ENCODE measurements at places on chromosomes 13 and 19. TPM values are rescaled to one million over a fixed set of nuclear protein-coding genes. Genes with fewer than 3 reads are reported as not detected.

DNA sequence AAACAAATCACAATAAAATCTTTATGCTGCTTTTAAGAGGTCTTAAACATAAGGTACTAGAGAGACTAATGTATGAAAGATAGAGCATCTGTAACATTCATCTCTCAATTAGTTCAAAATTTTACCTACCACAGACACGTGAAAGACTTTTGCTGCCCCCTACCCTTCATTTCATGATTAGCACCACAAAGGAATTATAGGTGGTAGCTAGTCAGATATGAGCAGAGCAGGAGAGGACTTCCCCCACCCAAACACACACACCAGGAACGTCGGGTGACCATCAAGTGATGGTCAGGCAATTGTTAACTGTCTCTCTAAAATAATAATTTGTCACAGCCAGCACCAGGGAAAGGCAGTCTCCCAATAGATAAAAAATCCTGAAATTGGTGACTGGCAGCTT is 1531.7 kb upstream of the SPRY2 start:
- peak; percentile 32 for DNase-seq

- no peak for DNase-seq
Measured at GRCh38 chr19:19053508-19054314, 10.1 kb upstream of the SLC25A42 start.

GRCh38 chr13:112184261-112184660 is 117.3 kb downstream of the SOX1 start:
- no peak for DNase-seq

GRCh38 chr19:6271721-6272410 is 7.9 kb downstream of the MLLT1 start:
- DNase-seq = no peak

DNA sequence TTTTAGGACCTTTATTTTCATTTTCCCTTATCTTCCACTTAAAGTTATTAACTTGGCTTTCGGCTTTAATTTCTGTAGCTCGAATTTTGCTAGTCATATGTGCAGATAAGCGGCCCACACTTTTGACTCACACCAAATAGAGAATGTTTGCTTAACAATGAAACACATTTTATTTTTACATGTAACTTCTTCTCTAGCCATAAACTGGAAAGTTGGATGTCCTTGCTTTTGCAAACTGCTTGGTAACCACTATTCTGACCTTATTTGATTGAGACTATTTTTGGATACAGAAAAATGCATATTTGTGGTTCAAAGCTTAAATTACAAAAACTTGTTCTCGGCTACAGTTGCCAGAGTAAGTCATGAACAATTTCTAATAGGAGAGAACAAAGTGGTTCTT is 600.0 kb downstream of the KCTD12 start:
- peak; percentile 39 for DNase-seq

DNA sequence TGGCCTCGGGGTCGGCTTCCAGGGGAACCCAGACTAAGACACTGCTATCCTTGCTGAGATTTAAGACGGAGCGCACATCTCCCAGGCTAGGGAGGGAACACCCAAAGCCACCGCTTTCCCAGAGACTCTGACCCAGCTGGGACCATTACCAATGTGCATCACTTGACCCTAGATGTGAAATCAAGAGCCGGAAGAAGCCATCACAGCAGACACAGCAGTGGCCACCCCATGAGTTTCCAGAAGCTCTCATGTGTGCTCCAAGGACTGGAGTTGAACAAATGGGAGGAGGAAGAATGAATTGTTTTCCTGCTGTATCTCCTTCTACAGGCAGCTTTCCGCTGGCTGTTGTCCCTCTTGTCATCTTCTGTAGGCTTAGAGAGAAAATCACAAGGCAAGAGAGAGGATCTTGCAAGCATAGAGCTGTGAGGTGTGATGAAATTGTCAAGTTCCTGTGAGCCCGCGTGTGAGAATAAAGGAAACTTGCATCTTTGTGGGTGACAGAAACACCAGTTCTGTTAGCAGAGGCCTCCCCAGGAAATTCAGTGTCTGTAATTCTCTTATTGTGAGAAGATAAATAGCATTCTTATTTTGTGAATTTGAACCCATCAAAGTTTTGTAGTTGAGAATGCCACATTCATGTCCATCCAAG is 711.8 kb downstream of the UQCRFS1 start:
- no peak for DNase-seq

GRCh38 chr13:97892717-97893116 is 60.8 kb upstream of the IPO5 start:
- peak; percentile 70 for DNase-seq

DNA sequence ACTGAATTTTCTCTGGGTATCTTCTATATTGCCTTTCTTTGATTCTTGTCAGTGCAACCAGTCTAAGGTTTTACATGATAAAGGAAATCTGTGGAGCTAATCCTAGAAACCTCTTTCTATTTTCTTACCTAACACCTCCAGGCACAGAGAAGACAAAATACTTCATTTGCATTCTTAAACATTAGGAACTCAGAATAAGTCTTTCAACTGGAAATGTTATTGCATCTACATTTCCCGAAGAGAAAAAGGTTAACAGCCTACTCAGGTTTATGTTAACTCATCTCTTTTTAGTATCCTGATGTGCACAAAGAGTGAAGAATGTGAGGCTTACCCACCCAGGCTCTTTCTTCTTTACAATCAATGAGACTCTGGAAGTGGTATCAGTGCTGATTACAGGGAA is 106.7 kb downstream of the PCCA start:
- DNase-seq = no peak

DNA sequence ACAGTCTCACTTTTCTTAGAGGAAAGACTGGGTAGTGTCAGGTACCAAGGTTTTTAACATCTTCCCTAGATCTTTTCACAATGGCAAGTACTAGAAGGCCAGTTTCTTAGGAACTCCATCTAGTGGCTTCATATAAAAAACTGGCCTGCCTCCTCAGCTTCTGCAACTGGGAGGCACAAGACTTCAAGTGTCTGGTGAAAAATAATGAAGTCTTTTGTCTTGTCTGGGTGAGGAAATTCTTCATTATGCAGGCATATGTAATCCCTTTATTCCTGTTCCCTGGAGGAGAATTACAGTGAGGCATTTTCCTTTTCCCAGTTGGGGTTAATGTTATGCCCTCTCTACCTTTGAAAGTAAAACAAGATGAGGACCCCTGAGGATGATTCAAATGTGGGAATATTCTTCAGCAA is 300.5 kb downstream of the NALCN start:
- peak; percentile 3 for DNase-seq

GRCh38 chr13:75217949-75218348 is 264.0 kb downstream of the TBC1D4 start:
- DNase-seq = no peak

- DNase-seq = no peak
Measured at GRCh38 chr13:40787062-40787461, 2.3 kb upstream of the SLC25A15 start.

GRCh38 chr13:25971459-25972145 is 80.2 kb downstream of the SHISA2 start:
- no peak for DNase-seq

- DNase-seq = no peak
Measured at GRCh38 chr13:83508771-83509301, 373.4 kb downstream of the SLITRK1 start.

GRCh38 chr19:13033244-13033643 is 38.0 kb downstream of the NFIX start:
- no peak for DNase-seq

DNA sequence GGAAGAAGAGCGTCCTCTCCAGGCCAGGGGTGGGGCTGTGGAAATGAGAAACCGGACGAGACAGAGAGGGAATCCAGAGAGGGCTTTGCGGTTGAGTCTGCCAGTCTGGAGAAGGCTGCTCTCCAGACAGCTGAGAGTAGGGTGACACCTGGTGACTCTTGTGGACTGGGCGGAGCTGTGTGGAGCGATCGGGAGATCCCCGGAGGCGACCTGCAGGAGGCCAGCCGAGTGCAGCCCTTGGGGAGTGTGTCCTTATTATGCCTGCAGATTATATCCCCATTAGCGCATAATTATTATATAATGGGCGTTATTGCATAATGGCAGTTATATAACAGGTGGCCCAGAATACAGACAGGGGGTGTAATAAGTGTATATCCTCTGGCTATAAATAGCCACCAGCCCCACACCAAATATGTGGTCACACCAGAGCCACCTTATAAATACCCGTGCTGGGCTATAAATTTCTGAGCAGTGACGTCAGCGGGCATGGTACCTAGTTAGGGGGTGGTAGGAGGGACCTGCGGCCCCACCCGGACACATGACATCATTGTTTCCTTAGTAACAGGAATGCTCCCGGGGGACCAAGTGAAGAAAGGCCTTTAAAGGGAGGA is 41.2 kb downstream of the NFIX start:
- peak; percentile 80 for DNase-seq

DNA sequence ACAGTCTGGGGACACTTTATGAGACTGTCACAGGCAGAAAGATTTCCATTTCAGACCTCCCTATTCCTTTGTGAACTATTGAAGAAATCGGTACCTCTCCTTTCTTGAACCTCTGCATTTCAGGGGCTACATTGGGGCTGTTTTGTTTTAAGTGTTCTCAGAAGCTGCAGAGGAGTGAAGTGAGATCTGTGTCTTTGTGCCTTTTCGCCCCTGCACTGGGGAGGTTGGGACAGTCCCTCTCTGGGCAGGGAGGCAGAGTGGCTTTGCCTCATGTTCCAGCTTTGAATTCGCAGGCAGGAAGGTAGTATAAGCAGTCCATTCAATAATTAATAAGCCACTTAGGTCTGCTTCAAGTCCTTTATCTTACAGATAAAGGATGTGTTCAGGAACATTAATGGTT is 9.5 kb upstream of the AMER2 start:
- DNase-seq = no peak

DNA sequence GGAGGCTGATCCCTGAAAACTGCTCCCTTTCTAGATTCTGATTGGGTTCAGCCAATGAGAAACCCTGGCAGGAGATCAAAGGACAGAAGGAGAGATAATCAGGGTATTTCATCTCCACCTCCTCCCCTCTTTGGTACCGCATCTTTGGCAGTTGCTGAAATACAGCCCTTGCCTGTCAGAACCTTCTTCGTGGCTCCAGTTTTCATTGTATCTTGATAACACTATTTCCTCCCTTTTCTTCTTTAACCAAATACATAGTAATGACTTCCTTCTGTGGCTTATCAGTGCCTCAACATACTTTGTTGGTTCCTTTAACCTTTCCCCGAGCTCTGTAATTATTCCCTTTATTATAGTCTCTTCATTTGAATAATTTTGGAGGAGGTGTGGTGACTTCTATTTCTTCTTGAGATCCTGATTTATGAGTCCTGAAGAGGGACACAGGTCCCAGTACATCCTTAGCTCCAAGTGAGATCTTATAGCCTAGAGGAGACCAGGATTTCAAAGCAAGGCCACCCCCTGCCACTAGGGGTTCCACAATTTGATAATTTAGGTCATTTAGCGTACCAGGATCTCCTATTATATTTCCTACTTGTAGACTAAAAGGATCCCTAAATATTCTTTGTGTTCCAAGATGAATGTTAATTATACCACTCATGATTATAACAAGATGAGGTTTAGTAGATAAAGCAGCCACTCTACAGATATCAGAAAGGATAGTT is 98.0 kb downstream of the EDNRB start:
- DNase-seq = no peak

DNA sequence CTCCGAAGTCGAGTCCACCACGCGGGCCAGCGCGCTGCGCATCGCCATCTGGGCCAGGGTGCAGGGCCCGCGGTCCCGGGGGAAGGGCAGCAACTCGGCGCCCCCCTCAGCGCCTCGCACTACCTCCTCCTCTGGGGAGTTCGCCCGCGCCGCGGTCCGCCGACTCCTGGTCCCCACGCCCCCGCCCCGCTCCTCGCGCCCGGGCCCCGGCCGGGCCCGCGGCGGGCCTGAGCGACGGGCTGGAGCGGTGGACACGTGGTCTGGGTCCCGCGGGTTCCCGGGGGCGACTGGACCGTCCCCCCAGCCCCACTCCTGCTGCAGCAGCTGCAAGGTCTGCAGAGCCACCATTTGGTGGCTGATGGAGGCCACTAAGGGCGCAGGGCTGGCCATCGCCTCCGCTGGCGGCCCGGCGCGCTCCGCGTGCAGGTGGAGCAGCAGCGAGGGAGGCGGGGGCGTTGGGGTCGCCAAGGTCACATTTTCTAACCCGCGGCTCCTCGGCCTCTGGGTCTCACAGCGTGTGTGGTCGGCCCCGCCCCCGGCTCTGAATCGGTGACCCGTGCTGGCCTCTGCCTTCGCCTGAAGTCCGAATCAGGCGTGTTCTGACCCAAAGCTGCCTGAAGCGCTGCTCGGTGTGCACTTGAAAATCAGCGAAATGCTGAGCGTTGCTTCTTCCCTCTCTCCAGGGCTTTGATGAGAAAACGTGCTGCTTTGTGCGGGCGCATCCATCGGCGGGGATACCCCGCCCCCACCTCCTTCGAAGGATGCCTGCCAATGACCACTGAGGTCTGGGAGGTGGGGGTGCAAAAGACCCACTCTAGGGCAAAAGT is at the start of gene DLEU7:
Gene DLEU7, minus strand, starts transcription at position 436 of the 827 bp plus-strand sequence. Its CDS starts 46 bp downstream, at position 390.
- DNase-seq = no peak

DNA sequence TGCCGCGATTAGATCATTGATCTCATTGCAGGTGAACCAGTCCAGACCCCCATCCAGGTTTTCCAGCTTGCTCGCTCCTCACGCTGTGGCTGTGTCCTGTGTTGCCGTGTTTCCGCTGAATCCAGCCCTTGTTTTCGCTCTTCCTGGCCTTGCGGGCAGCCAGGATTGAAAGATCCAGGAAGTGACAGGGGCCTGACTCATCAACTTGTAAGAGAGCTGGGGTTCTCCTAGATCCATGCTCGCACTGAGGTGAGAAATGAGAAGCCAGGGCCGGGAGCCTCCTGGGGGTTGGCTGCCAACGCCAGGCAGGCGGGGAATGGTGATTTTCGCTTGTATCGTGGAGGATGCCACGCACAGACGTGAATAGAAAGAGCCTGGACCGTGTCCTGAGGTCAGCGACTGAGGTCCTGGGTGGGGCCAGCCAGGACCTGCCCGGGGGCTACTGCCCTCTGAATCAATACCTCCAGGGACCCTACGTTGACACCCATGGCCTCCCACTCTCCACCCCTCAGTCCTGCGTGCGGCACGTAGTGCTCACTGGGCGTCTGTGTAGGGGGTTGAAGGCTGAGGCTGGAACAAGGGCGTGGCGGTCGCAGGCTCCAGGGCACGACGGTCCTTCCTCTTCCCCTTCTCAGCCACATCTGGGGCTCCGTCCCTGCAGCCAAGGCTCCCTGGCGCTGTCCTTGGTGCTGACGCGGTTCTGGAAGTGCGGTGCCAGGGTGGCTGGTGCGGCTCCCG is 7.3 kb upstream of the PTPRH start:
- DNase-seq = peak; percentile 99

GRCh38 chr13:111895896-111896821 is 170.8 kb upstream of the SOX1 start:
- DNase-seq = no peak

GRCh38 chr19:18117364-18117691 is 19.8 kb downstream of the MAST3 start:
- no peak for DNase-seq

Gene LPAR6
- total RNA-seq = 24.5 TPM

Gene SELENOV
- total RNA-seq = not detected

Gene CD70
- not detected for total RNA-seq

Gene SMAD9
- 2.8 TPM for total RNA-seq

Gene PABPC3
- under 0.01 TPM for total RNA-seq

Gene KIR2DL3
- not detected for total RNA-seq

Gene SHD
- not detected for total RNA-seq

Gene PDE4C
- 0.38 TPM for total RNA-seq

Gene SIAH3
- total RNA-seq = not detected

Gene SHFL
- total RNA-seq = 5.5 TPM

Gene WDR62
- 0.26 TPM for total RNA-seq

Gene ERICH6B
- total RNA-seq = not detected

Gene CAPN12
- total RNA-seq = 6.6 TPM

Gene WTIP
- 43.9 TPM for total RNA-seq
